Vagina (tissue), 2 donors: ENCODE measurements at places on chromosomes 4 and X. TPM values are rescaled to one million over a fixed set of nuclear protein-coding genes. Genes with fewer than 3 reads are reported as not detected.

GRCh38 chr4:186592445-186592844 lies 37.1 kb upstream of the MTNR1A start:
- DNase-seq: no peak

GRCh38 chr4:145679520-145679919 lies 426 bp upstream of the C4orf51 start:
- no peak for DNase-seq

- DNase-seq: no peak
Observed at GRCh38 chr4:147367891-147368290, 113.0 kb upstream of the EDNRA start.

GRCh38 chr4:8163436-8164193 lies 5.0 kb upstream of the ABLIM2 start:
- DNase-seq: no peak

PF4V1 gene
- not detected for total RNA-seq

DNA sequence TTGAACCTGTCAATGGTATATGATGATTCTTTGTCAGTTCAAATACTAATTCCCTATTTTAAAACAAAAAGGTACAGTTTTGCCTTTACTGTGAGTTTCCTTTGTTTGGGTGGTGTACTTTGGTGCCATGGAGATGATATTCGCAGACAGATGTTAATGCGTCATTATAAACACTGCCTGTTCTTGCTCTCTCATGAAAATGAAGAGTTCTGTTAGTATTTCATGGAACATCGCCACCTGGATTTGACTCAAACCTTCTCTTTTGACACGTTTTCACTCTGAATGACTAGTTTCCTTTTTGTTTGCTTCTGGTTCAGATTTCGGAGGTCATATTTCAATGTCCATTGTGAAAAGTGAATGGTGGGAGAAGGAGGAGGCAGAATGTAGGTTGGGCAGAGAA lies 6.9 kb upstream of the CTSO start:
- DNase-seq: no peak

GPR143 gene
- not detected for total RNA-seq

MXD4 gene
- total RNA-seq: 27.5 TPM

- DNase-seq: no peak
Observed at GRCh38 chr4:76762137-76763130, 135.5 kb downstream of the SOWAHB start.

- no peak for DNase-seq
Observed at GRCh38 chr4:173538909-173539445, 8.9 kb upstream of the HAND2 start.

BMP3 gene
- 0.25 TPM for total RNA-seq

GRCh38 chrX:138519296-138519695 lies 192.2 kb downstream of the FGF13 start:
- DNase-seq: no peak

DNA sequence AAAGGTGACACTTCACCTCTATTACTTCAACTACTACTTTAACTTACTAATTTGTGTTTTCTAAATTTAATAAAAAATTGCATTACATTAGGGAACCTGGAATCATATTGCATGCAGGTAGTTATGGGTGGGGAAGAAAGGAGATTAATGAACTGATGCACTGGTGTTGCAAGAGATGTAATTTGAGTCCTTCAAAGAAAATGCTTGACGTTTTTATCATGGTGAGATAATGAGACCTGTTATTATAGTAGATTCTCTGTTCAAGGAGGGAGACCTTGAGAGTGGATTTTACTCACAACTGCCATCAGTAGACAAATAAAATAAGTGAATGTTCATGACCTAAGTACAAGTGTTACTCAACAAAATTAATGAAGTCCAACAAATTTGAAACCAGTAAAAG lies 26.4 kb upstream of the MED14 start:
- no peak for DNase-seq

DNA sequence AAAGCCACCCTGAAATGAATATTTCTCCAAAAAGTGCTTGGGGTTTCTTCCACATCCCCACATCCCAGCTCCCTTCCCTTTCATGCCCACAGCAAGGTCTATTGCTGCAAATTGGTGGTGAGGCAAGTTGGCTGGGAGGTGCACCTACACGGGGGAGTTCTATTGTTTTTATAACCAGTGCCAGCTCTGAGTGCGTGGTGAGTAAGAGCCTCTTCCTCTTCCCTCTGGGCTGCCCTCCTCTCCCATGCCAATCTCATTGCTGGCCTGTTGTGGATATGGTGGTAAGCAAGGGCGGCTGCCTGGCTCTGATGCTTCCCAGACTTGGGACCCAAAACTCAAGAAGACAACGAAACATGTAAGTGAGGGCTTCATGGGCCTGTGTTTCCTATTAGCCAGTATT lies 204.3 kb downstream of the SHROOM3 start:
- no peak for DNase-seq

NUDT6 gene
- total RNA-seq: 3.2 TPM

GRCh38 chr4:178316211-178316610 lies 874.0 kb upstream of the AGA start:
- DNase-seq: no peak

- DNase-seq: no peak
Observed at GRCh38 chrX:10931976-10932375, 179.2 kb upstream of the HCCS start.

DNA sequence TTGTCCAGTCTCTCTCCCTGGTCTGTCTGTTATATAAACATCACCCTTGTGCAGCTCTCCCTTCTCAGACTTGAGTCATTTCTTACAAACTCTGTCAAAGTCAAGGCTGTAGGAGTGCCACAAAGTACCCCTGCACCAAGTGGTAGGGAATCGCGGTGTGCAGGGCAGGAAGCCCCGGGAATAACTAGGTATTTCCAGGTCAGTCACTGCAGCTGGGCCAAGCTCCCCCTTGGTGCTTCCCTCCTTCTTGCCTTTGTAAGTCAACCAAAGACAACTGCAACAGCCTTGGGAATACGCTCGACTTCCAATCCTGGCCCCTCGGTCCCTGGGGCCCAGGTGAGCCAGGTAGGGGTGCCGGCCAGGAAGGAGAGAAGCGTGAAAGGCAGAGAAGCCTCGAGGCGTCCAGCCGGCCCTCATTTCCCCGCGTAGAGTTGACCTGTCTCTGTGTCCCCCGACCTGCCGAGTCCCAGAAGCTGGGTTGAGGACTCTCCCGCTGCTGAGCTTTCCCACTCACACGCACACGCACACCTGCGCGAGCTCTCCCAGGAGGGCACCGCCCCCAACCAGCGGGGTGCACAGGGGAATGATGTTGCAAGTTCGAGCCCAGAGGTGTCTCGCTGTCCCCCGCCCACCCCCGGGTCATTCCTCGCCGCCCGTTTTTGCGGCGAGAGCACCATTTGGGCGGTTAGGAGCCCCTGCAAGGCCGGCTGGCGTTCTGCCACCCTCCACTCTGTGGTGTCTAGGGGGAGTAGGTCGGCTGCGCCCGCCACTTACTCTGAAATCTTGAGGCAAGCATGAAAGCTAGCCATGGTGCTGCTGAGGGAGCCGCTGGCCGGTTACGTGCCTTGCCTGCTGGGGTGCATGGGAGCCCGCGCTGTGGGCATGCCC lies 22.8 kb upstream of the KIAA1210 start:
- no peak for DNase-seq

BBS12 gene
- total RNA-seq: 2.2 TPM

- no peak for DNase-seq
Observed at GRCh38 chr4:135672202-135672601, 1470.6 kb upstream of the PABPC4L start.

BST1 gene
- total RNA-seq: 5.2 TPM

- no peak for DNase-seq
Observed at GRCh38 chr4:140851032-140851636, 94.9 kb upstream of the TBC1D9 start.

DNA sequence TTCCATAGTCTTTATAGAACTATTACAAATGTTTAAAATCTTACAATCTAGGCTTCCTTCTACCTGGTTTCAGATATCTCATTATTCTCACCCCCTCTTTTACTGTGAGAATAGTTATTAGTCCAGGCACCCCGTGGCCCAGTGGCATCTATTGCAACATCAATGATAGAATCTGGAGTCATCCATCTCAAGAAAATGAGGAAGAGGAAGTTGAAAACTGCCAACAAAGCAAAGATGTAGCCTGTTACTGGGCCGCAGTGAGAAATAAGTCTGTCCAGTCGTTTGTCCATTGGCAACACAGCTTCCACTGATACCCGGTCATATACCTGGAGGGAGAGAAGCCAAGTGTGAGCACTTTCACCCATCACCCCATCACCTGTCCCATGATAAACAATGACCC lies 6.0 kb upstream of the ASB11 start:
- no peak for DNase-seq

NAT8L gene
- total RNA-seq: 1.7 TPM

LUZP4 gene
- total RNA-seq: not detected

TBX22 gene
- not detected for total RNA-seq
